ENCODE measurements at places on chromosomes 11 and 22.

DNA sequence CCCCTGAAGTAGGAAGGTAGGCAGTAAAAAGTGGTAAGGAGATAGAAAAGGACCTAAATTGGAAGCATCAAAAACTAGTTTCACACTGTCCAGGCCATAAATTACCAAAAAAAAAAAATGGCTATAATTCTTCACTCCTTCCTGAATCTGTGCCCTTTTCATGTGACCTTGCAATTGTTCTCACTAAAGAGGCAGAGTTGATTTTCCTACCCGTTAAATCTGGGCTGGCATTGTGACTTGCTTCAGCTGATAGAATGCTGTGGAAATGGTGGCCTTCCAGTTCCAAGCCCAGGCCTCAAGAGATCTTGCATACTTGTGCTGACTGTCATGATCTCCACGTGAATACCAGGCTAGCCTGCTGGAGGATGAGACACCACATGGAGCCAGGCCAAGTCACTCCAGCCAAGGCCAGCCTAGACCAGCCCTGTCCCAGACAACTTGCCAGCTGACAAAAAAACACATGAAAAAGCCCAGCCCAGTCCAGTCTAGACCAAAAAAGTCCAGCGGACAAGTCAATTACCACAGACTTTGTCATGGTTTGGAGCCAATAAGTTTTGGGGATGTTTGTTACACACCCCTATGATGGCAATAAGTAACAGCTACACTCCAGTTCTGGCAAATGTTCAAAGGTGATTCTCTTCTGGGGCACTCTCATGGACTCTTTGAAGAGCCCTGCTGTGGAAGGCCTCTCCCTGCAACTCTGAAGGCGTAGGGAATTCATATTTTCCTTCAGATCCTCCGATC, 51.4 kb upstream of the NUP50 start:
- DNase-seq: no peak

DNA sequence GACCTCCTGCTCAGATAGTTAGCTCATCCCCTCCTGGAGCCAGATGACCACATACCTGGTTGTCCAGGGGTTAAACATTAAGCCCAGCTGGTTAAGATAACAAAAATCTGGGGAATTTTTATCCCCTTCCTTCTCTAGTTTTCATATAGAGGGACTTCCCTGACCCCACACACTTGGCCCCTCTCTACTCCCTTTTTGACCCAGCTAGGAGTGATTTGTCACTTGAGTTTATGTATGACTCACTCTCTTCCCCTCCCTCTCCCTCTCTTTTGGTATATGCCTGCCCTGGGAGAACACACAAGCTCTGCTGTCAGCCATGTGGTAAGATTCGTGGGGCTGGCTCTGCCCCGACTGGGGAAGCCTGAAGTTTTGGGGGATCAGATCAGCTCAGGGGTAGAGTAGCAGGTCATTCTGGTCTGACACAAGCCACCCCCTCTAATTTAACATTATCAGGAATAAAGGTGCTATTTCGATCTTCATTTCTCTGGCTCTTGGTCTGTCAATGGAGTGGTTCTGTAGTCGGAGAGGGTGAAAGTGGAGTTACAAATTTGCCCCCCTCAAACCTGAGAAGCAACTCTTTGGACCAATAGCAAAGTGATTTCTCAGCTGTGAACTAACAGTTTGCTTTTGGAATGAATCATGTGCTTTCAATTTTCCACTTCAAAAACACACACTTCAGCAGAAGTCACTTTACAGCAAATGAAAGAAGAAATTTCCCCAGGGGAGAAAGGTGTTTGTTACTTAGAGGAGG, 415.3 kb upstream of the CADM1 start:
- DNase-seq: no peak

- no peak for DNase-seq
These were observed 4.0 kb downstream of the FXYD6 start for GRCh38 chr11:117872420-117872961.

DNA sequence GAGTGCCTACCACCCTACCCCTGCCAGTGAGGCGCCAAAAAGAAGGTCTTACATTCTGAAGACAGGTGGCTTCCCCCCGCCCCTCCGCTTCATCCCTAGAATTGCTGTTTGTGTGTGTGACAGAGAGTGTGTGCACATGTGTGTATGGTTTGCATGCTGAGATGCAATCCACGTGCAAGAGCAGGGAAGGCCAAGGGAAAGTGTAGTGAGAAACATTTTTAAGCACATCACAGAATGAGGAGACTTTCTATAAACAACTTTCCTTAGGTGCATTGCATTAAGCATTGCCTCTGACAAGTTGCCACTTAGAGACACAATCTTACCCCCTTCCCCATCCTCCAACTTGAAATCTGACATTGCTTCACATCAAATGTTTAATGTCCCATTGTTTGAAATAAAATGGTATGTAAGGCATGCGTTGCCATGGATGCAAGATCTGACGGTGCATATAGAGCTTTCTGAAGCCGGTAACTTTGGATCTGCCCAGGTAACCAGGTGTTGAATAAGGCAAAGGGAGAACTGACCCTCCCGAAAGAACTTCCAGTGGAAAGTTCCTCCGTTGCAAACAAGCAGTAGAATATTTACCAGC, 21.4 kb downstream of the FJX1 start:
- DNase-seq: no peak

DNA sequence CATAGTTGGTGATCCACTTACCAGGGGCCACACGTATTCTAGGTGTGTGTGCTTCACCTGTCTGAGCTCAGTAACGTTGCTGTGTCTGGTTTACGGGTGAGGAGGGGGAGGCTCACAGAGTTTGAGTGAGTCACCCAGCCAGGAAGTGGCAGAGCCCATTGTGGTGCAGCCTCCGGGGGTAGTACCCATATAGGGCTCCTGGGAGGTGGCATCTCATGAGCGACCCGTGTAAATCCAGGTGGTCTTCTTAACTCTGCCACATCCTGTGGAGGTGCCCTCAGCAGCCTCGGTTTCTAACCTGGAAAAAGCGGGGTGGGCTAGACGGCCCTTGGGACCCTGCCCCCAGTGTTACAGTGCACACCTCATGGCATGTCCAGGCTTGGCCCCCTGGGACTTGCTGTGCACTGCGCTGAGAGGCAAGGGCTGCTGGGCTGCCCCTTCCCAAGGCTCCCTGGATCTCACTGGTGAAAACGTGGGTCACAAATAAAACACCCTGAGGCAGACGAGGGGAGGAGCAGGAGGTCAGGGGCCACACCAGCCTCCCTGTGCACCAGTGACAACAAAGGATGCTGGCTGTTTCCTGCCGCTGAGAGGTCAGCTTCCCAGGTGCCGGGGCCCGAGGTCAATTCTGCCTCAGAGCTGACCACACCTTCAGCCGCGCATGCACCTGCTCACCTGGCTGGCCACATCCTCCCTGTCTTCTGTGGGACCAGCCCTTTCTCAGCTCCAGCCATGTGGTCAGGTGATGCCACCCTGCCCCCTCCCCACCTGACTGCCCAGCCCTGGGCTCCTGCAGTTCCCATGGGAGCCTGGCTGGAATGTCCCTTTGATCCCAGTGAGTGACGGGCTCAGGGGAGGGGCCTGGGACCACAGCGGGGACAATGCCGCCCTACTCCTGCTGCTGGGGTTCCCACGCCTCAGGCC, 305.1 kb downstream of the CTTN start:
- DNase-seq: no peak

- no peak for DNase-seq
These were observed 11.0 kb upstream of the GRIK4 start for GRCh38 chr11:120500414-120501071.

- DNase-seq: no peak
These were observed 558.4 kb upstream of the CADM1 start for GRCh38 chr11:116062490-116063171.

DNA sequence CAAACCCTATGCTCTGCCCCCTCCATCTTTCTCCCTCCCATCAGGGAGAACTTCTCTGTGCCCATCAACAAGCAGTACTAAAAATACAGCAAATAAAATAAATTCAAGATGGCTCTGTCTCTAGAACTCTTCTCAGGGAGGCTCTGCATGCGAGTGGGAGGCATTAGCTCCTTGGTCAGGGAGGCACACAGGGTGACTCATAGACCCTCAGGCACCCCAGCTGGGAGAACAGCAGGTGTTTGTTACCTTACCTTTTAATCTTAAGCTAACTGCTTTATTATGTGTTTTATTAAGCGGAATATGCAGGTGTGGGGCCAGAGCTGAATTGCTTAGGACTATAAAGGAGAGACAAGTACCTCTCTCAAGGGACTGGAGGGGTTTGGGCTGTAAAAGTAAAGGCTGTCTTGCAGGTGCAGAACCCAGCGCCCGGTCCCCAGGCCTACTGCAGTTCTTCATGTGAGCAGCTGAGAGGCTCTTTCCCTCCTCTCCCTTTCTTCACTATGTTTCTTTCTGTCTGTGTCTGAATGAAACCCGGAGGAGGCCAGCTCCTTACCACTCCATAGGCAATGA, 20.8 kb downstream of the CSNK2A3 start:
- no peak for DNase-seq

- DNase-seq: no peak
These were observed 31.3 kb downstream of the CTNND1 start for GRCh38 chr11:57792870-57793269.

DNA sequence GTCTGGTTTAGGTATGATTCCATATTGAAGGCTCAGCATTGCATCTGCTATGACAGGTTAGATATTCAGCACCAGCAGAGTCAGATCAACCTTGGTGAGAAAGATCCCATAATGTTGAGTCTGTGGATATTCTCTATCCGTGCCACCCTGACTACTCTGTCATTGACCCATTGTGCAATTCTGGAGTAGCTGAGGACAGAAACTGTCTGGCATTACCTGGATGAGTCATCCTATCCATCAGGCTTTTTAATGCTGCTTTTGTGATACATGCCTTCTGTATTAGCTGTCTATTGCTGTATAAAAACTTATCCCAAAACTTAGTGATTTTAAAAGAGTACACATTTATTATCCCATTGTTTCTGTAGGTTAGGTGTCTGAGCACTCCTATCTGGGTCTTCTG, 189.1 kb upstream of the FAT3 start:
- DNase-seq: no peak

DNA sequence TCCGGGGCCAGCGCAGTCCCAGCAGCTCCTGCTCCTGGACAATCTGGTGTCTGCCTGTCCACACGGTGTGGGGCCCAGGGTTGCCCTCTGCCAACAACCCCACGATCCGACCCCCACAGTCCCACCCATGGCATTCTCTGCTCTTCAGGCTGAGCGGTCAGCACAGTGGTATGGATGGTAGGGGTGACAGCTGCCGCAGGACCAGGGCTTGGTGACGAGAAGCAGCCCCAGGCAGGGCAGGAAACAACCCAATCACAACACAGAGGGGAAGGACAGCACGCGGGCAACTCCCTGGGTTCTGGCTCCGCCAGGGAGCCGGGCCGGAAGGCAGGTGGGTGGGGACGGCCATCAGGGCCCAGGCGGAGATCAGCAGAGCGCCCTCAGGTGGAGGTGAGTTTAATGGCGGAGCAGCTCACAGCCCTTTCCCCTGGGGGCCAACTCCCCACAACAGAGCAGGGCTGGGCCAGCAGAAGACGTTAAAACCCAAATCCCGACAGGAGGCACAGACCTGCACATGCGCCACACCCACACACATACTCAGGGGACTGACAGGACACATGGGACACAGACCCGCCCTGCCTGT, 5.3 kb upstream of the CHADL start:
- no peak for DNase-seq

DNA sequence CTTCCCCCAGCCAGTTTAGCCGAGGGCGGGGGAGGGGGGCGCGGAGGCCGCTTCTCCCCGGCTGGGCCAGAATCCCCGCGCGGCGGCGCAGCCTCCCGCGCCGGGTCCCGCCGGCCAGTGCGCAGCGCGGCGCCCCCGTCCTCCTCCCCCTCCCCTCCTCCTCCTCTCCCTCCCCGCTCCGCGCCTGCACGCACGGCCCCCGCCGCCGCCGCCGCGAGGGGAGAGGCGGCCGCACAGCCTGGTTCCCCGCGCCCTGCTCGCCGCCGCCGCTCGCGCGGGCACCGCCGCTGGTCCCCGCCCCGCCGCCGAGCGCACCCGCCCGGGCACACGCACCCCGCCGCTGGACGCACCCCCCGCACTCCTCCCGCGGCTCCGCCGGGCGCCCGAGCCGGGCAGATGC, at the start of gene FLRT1:
TSS of gene FLRT1 (plus strand) at position 356 of the 400 bp plus-strand sequence. CDS start 80,337 bp downstream, outside the sequence.
- peak; percentile 52 for DNase-seq

GRCh38 chr11:30938810-30939209, 352.7 kb upstream of the MPPED2 start:
- DNase-seq: no peak

DNA sequence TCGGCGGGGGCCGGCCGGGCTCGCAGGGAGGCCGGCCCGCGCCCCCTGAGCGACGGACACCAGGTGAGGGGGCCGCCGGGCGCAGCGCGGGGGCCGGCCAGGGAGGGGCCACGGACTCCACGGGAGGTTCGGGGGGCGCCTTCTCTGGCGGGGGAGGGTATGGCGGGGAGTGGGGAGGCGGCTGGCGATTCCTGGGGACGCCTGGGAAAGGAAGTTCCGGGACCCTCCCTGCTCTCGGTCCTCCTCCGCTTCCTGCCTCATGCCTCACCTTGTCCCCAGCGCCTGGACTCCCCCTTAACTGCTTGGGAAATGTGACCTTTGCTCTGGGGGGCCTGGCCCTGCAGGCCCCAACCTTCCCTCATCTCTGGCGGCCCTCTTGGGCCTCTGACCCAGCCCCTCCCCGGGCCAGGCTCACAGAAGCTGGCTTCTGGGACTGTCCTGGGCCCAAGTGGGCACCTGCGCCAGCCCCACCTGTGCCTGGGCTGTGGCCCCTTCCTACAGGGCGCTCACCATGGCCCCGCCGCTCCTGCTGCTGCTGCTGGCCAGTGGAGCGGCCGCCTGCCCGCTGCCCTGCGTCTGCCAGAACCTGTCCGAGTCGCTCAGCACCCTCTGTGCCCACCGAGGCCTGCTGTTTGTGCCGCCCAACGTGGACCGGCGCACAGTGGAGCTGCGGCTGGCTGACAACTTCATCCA, 516 bp downstream of the LRFN4 start:
- no peak for DNase-seq

GRCh38 chr11:111336582-111337256, 38.4 kb downstream of the POU2AF3 start:
- no peak for DNase-seq

GRCh38 chr11:121524233-121524631, 71.5 kb upstream of the SORL1-AS1 start:
- DNase-seq: peak; percentile 21

GRCh38 chr11:121892863-121893262, 223.2 kb downstream of the BLID start:
- DNase-seq: no peak

DNA sequence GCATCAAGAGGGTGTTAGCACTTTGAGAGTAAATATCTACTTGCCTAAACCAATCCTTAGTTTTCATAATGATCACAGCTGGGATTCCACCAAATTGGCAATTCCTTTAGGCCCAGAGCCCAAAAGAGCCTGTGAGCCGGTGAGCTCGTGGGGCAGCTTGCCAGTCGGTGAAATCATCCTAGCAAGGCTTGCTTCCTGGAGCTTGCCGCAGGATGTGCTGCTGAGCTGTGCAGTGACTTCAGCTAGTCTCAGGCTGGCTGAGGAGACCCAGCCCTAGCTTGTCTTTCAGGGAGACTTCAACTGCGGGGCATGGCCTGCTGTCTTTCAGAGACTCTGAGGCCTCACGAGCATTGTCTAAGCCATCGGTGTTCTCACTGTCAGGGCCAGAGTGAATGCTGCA, 73.6 kb upstream of the SUSD2 start:
- DNase-seq: peak; percentile 47

GRCh38 chr11:59264736-59265135, 52.0 kb upstream of the MPEG1 start:
- no peak for DNase-seq

- no peak for DNase-seq
These were observed 7.2 kb downstream of the DAGLA start for GRCh38 chr11:61687420-61687819.

- no peak for DNase-seq
These were observed 190.5 kb upstream of the MTMR2 start for GRCh38 chr11:96114178-96115064.

Data from midbrain (tissue), 1 donor.